ENCODE measurements at places on chromosomes 4 and X. TPM values are rescaled to one million over a fixed set of nuclear protein-coding genes. Genes with fewer than 3 reads are reported as not detected.

The FGFR3 gene
- total RNA-seq: 0.12 TPM

DNA sequence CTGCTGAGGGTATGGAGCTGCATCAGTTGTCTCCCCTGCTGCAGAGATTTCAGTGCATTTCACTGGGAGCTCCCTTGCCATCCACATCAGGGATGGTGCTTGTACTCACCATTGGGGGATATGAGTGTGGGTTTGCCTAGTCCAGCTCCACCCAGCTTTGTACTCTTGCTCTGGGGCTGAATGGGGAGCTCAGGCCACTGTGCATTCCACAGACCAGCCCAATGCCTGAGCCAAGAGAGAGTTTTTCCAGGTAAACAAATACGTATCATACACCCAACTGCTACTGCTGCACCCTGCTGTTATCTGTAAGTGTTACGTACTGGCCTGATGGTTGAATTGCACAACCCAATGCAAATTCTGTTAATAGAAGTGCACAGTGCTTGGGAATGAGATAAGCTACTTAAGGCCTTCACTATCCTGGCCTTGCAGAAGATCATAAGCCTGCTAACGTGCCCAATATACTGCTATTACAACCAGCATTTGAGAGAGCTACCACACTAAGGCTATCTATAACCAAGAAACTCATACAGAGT is 205.0 kb upstream of the DMD start:
- H3K4me1 ChIP-seq: no peaks in the 10 kb centered on the region
- H3K27ac ChIP-seq: no peak overlapping the region
- H3K36me3 ChIP-seq: no peaks in the 10 kb centered on the region
- H3K4me3 ChIP-seq: no peak overlapping the region
- H3K27me3 ChIP-seq: no peaks in the 10 kb centered on the region

GRCh38 chr4:1991087-1991486 is 17.7 kb downstream of the NELFA start:
- H3K27me3 ChIP-seq: no peaks in the 10 kb centered on the region
- H3K4me3 ChIP-seq: no peak overlapping the region

The TEX13C gene
- not detected for total RNA-seq

GRCh38 chrX:133746593-133746992 is 238.8 kb downstream of the GPC3 start:
- H3K36me3 ChIP-seq: no peaks in the 10 kb centered on the region
- no peaks in the 10 kb centered on the region for H3K27me3 ChIP-seq
- H3K4me1 ChIP-seq: peaks cover 6% of the 10 kb centered on the region
- no peak overlapping the region for H3K4me3 ChIP-seq
- no peak overlapping the region for H3K27ac ChIP-seq

- peaks cover 5% of the 10 kb centered on the region for H3K4me1 ChIP-seq
- H3K27me3 ChIP-seq: no peaks in the 10 kb centered on the region
- peaks cover 2% of the 10 kb centered on the region for H3K36me3 ChIP-seq
Measured at GRCh38 chr4:123037804-123038203, 115.4 kb upstream of the NUDT6 start.

The SRPX2 gene
- not detected for total RNA-seq

GRCh38 chr4:167290678-167291077 is 56.4 kb upstream of the SPOCK3 start:
- H3K27me3 ChIP-seq: no peaks in the 10 kb centered on the region
- no peaks in the 10 kb centered on the region for H3K36me3 ChIP-seq
- no peak overlapping the region for H3K27ac ChIP-seq
- H3K4me1 ChIP-seq: no peaks in the 10 kb centered on the region

- no peaks in the 10 kb centered on the region for H3K27me3 ChIP-seq
- H3K4me3 ChIP-seq: no peak overlapping the region
- peaks cover 8% of the 10 kb centered on the region for H3K4me1 ChIP-seq
- DNase-seq: no peak
- no peaks in the 10 kb centered on the region for H3K36me3 ChIP-seq
Measured at GRCh38 chr4:74716436-74716765, 77.9 kb downstream of the BTC start.

The TCEAL2 gene
- total RNA-seq: 1.1 TPM

The S100P gene
- 3.8 TPM for total RNA-seq

The CXCR3 gene
- total RNA-seq: 3.1 TPM

The CLDN22 gene
- total RNA-seq: not detected

The FAT4 gene
- 0.18 TPM for total RNA-seq

The MSN gene
- total RNA-seq: 390 TPM

DNA sequence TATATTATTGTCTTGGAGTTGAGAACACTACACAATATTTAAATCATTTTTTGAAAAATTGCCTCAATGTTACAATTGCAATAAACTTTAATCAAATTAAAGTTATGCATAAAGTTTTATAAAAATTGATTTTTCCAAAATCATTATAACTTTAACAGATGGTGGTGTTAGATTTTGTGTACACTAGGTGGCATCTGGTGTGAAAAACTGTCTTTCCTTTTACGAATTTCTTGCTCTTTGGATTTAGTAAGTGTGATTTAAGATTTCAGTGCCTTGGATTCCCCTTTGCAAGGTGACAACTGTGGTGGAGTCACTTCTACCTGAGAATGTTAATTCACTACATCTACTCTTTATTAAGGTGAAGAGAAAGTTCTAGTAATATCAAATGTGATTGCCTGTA is 91.6 kb downstream of the AREG start:
- H3K4me1 ChIP-seq: no peaks in the 10 kb centered on the region
- peaks cover 25% of the 10 kb centered on the region for H3K27me3 ChIP-seq
- no peak overlapping the region for H3K4me3 ChIP-seq
- no peak overlapping the region for H3K27ac ChIP-seq
- peaks cover 5% of the 10 kb centered on the region for H3K36me3 ChIP-seq
- DNase-seq: no peak

DNA sequence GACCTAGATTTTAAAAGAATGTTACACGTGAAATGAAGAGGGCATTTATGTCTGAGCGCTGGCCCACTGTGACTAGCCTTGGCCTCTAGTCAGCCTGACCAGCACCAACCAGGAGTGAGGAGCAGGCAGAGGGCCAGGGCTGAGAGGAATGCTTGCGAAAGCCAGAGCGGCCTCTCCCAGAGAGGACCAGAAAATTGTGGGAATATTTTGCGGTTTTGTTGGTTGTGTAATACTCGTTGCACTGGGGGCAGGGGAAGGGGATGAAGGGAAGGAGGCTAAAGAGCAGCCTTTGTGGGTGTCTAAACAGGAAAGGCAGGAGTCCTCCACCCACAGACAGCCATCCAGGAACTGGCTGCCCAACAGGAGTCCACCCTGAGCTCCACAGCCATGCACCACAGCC is 3.8 kb downstream of the GABRE start:
- H3K27me3 ChIP-seq: peaks cover 21% of the 10 kb centered on the region
- no peaks in the 10 kb centered on the region for H3K4me1 ChIP-seq
- no peak for DNase-seq
- no peak overlapping the region for H3K4me3 ChIP-seq
- H3K27ac ChIP-seq: no peak overlapping the region

DNA sequence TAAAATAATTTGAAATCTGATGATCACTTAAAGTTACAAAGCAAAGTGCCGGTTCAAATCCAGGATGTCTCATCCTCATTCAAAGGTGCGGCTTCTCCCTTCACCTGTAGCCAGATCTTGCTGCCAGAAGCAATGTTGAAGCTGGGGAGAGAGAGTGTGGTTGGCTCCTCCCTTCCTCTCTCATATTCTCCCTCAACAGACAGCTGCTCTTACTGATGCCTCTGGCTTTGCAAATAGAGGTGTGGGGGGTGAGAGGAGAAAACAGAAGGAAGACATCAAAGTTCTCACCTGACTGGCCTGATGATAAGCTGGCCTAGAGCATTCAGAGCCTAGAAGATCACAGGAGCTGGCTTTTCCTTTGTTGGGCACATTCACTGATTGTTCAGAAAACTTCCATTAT is 28.3 kb upstream of the BTC start:
- H3K4me3 ChIP-seq: no peak overlapping the region
- H3K4me1 ChIP-seq: no peaks in the 10 kb centered on the region
- H3K36me3 ChIP-seq: no peaks in the 10 kb centered on the region
- DNase-seq: no peak

GRCh38 chr4:102754044-102754443 is 6.7 kb downstream of the MANBA start:
- no peak for DNase-seq
- H3K4me1 ChIP-seq: peaks cover 22% of the 10 kb centered on the region
- no peaks in the 10 kb centered on the region for H3K27me3 ChIP-seq
- H3K27ac ChIP-seq: no peak overlapping the region

DNA sequence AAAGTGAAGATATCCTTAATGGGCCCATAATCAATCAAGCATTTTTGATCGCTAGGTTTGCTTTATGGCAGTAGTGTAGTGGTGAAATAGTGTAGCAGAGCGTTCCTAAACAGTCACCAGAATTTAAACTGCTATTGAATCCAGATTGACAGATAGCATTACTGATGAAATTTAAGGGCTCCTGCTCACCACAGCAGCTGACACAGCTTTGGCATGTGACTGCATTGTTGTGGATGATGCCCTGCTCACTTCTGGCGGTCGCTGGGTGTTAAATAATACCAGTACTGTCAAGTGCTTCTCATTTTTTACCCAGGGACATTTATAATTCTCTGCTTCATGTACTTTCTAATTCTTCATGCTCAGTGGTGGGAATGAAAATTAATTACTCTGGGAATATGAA is 102.0 kb upstream of the ARHGAP24 start:
- H3K27ac ChIP-seq: no peak overlapping the region
- H3K36me3 ChIP-seq: no peaks in the 10 kb centered on the region
- no peaks in the 10 kb centered on the region for H3K4me1 ChIP-seq
- DNase-seq: no peak

The SULT1E1 gene
- not detected for total RNA-seq

- peaks cover 7% of the 10 kb centered on the region for H3K4me1 ChIP-seq
- H3K27me3 ChIP-seq: no peaks in the 10 kb centered on the region
- no peaks in the 10 kb centered on the region for H3K36me3 ChIP-seq
- H3K4me3 ChIP-seq: no peak overlapping the region
Measured at GRCh38 chrX:9595174-9595573, 130.3 kb downstream of the TBL1X start.

DNA sequence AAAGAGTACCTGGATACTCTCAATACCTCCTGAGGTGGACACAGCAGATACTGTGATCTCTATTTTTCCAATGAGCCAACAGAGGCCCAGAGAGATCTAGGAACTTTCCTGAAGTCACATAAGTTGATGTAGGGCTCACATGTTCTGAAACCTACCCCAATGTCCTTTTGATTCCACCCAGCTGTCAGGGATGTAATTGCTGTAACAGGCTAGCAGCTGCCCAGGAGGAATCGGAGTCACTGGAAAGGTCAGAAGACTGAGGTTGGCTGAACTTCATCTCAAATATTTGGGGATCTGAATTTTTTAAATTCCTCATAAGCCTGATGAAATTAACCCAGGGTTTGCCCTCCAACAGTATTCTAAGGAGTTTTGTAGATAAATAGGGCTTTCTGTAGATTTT is 52.5 kb upstream of the PROM1 start:
- no peak overlapping the region for H3K4me3 ChIP-seq
- no peak overlapping the region for H3K27ac ChIP-seq
- H3K36me3 ChIP-seq: peaks cover 2% of the 10 kb centered on the region
- DNase-seq: no peak
- H3K27me3 ChIP-seq: peaks cover 32% of the 10 kb centered on the region

GRCh38 chrX:52271206-52271605 is 86.5 kb downstream of the MAGED4 start:
- H3K4me1 ChIP-seq: no peaks in the 10 kb centered on the region
- DNase-seq: no peak
- no peaks in the 10 kb centered on the region for H3K36me3 ChIP-seq
- no peak overlapping the region for H3K27ac ChIP-seq
- no peak overlapping the region for H3K4me3 ChIP-seq

DNA sequence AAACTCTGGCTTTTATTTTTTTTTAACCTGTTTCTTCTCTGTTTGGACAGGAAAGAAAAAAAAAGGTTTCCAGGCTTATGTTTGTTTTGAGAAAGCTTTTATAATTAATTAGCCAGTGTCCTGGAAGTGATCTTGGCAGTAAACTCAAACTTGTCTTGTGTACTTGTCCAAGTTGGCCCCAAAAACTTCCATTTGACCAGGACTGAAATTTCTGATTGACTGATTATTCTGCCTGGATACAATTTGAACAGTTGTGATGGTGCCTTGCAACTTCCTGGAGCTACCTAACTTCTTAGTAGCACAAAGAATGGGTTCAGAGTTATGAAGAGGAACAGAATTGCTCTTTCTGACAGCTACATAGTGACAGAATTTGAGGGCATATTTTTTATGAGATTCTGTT is 62.0 kb downstream of the SLC4A4 start:
- no peak overlapping the region for H3K4me3 ChIP-seq
- no peaks in the 10 kb centered on the region for H3K4me1 ChIP-seq
- peaks cover 5% of the 10 kb centered on the region for H3K27me3 ChIP-seq
- no peak overlapping the region for H3K27ac ChIP-seq
- H3K36me3 ChIP-seq: no peaks in the 10 kb centered on the region

GRCh38 chrX:110412971-110413726 is 54.5 kb downstream of the RTL9 start:
- no peaks in the 10 kb centered on the region for H3K27me3 ChIP-seq
- H3K36me3 ChIP-seq: no peaks in the 10 kb centered on the region
- H3K4me3 ChIP-seq: no peak overlapping the region
- peak; percentile 48 for DNase-seq
- H3K4me1 ChIP-seq: peaks cover 5% of the 10 kb centered on the region
- no peak overlapping the region for H3K27ac ChIP-seq

DNA sequence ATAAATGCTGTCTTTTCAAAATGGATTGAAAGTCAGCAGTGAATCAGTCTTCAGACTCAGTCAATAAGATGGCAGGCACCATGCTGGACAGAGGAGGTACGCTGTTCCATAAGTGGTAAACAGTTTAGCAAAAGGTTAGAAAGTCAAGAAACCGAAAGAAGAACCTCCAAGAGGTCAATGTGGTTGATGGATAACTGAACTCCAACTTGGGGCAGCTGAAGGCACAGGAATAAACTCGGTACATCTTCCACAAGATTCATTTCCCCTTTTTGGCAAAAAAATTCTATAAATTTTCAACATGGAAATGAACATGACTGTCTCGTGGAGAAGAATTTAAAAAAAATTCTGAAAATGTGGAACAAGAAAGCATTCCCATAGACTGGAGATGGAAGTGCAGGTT is 18.4 kb upstream of the SEL1L3 start:
- H3K27ac ChIP-seq: no peak overlapping the region
- no peaks in the 10 kb centered on the region for H3K4me1 ChIP-seq
- H3K4me3 ChIP-seq: no peak overlapping the region
- no peaks in the 10 kb centered on the region for H3K36me3 ChIP-seq
- H3K27me3 ChIP-seq: peaks cover 6% of the 10 kb centered on the region

- no peaks in the 10 kb centered on the region for H3K4me1 ChIP-seq
- no peaks in the 10 kb centered on the region for H3K36me3 ChIP-seq
- H3K27me3 ChIP-seq: no peaks in the 10 kb centered on the region
- DNase-seq: no peak
- H3K4me3 ChIP-seq: no peak overlapping the region
Measured at GRCh38 chr4:135770505-135770904, 1568.9 kb upstream of the PABPC4L start.

Measured in T-helper 17 cell (primary cell).